ENCODE measurements at places on chromosomes 1 and 21.
A peak's percentile ranks its signal among the peaks of the same experiment; 100 is the strongest.

- no peak for DNase-seq
These were observed 14.3 kb downstream of the WDR64 start for GRCh38 chr1:241666419-241666818.

- no peak for DNase-seq
These were observed 601.2 kb downstream of the LMO4 start for GRCh38 chr1:87929906-87930305.

DNA sequence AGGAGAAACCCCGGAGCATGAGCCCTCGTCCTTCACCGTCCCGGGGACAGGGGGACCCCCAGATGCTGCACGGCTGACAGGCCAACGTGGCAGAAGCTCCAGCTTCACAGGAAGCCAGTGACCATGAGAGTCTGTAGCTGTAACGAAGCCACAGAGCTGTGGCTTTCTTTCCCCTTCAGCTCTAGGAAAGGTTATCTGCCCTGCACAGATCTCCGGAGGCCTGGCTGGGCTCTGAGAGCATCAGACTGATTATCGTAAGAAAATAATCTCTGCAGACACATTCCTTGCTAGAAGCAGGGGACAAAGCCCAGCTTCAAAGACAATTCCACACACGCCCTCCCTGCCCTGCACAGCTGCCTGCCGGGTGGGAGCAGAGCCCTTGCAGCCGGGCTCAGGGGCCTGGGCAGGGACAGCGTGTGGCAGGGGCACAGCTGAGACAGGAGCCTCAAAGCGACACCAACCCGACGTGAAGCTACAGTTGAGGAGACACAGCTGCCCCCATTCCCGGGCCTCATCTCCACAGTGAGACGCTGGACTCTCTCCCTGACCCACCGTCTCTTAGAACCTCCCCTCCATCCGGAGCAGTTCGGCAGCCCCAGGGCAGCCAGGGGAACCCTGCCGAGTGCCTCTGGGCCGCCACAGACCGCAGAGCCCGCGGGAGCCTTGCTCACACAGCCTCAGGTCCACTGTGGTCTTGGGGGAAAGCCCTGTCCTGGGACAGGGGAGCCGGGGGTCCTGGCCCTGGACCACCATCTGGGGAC is 30.6 kb downstream of the POFUT2 start:
- DNase-seq, result peak; percentile 65

DNA sequence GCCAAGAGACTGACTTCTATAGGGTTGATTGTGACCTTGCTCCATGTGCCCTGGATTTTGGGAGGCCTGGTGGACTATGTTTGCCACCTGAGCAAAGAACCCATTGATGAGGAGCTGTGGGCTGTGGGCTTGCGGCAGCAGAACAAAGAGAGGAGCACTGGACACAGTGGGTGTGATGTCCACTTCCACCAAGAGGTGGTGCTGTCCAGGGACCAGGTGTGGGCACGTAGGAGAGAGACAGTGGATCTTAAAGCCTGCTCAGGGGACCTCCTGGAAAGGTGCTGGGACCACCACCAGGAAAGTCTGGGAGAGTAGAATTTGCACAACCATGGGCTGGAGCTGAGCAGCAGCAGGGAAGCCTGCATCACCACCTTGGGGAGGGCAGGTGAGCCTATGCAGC is 106.7 kb upstream of the ETS2 start:
- DNase-seq, result no peak

- peak; percentile 59 for DNase-seq
These were observed 1.2 kb upstream of the LUZP1 start for GRCh38 chr1:23169727-23170335.

DNA sequence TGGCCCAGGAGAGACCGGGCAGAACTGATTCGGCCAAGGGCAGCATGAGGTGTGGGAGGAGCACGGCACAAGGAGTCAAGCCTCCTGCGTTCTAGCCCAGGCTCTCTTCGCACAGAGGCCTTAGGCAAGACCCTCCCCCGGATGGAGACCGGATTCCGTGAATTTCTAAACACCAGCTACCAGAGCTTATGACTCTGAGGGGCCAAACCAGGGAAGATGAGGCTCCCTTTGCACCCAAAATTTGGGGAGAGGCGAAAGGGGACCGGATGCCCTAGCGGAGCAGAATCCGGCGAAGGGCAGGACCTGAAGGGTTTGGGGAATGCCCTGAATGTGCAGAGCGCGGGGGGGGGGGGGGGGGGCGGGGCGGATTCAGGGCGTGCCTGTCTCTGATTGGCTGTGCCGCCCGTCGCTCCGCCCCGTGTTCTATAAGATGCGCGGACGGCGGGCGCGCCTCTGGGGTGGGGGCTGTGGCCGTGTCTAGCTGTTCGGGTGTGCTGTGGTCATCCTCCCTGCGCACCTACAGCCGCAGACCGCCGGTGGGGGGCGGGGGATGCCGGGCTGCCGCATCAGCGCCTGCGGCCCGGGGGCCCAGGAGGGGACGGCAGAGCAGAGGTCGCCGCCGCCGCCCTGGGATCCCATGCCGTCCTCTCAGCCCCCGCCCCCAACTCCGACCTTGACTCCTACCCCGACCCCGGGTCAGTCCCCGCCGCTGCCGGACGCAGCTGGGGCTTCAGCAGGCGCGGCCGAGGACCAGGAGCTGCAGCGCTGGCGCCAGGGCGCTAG is at the start of gene TRNP1:
Gene TRNP1 (plus strand): TSS at position 456 of the 783 bp plus-strand sequence. CDS start 95 bp downstream, at position 551.
- DNase-seq, result peak; percentile 84

GRCh38 chr1:183577897-183578465 is 12.3 kb downstream of the NCF2 start:
- DNase-seq, result no peak

DNA sequence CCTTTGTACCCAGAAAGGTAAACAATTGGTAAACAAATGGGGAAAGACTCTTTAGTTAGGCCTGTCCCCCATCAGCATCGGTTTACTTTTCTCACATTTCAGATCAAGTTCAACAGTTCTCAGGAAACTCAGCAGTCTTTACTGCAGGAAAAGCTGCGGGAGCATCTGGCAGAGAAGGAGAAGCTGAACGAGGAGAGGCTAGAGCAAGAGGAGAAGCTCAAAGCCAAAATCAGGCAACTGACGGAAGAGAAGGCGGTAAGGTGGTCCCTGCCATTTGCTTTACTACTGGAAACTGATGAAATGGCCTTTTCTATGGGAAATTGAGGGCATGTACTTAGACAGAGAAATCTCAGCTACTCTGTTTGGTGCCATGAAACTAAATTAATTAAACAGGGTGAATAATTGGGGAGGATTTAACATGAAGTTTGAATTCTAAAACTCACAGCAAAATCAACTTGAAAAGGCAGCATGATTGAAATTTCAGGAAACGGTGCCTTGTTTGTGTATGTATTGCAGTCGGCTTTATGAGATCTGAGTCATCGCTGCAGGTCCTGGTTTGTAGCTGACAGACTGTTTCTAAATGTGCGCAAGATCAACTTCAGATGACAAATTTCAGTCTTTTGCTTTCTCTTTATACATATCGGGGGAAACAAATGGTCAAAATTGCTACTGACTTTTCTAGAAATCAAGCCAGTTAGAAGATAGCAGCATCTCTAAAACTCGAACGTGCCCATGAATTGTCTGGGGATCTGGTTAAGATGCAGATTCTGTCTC is 67.9 kb upstream of the EFHD2 start:
- no peak for DNase-seq

GRCh38 chr1:193588311-193589082 is 402.1 kb upstream of the B3GALT2 start:
- DNase-seq, result peak; percentile 39

- no peak for DNase-seq
These were observed 28.9 kb upstream of the ADARB1 start for GRCh38 chr21:45045481-45045880.

DNA sequence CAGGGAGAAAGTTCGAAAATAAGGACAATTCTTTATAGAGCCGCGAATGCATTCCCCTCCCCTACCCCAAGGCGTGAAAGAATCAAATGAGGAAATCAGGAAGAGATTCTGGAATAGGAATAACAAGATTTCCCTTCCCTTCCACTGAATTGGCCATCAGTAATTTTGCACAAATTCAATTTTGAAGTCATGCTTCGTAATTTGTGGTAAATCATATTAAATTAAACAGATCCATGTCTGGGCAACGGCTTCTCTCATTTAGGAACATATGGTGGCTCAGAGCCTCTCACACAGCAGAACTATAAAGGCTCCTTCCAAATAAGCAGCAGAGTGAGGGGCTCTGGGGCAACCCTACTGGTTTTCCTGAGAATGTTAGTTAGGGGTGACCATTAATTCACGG is 152.9 kb downstream of the CLIC6 start:
- no peak for DNase-seq

GRCh38 chr21:42461185-42461520 is 34.9 kb downstream of the RSPH1 start:
- no peak for DNase-seq

DNA sequence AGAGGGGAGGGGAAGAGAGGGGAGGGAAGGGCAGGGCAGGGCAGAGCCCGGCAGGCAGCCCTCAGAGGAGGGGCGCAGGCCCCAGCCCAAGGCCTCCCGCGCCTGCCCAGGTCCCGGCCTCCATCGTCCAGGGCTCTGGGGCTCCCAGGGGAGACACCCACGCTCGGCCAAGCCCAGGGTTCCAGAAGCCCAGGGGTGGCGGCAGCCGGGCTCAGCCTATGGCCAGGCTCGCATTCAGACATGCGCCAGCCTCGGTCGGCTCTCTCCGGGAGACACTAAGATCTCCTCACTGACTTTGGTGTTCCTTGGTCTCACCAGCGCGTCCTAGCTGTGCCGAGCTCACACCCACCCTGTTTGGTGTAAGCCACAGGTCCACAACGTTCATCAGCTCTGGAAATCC is 7.1 kb upstream of the ANKRD65 start:
- no peak for DNase-seq

DNA sequence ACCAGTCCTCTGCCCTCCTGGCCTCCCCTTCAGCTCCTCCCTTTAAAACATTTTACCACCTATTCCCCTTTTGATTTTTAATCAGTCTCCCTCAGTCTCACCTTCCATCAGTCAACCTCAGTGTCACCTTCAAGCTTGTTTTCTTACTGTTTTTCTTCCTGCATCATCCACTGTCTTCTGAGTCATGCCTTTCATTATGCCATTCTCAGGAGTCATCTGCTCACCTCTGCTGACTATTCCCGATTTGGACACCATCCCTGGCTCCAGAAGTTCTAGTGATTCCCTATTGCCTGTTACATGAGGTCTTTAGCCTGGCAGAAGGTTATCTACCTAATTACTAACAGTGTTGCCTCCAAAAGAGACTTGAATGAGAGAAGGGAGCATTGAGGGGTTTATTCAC is 23.9 kb downstream of the NFASC start:
- no peak for DNase-seq

DNA sequence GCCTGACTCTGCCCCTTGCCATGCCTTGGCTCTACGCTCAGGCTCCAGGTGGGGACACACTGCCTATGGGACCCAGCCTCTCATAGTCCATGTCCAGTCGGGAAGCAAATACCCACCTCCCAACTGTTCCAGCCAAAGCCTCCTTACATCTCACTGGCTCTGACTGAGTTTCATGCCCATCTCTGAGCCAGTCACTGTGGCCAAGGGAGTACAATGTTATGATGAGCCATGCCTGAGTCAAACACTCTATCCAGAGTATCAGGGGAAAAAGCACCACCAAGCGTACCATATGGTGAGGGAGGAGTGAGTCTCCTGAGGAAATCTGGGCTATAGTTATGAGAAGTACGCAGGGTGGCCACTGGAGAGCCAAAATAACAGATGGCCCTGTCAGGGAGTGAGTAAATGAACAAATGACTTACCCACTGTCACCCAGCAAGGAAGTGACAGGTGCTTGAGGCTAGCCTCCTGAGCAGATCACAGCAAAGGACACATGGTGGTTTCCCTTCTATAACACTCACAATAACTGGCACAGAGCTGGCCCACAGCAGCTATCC is 236.6 kb upstream of the GJB5 start:
- no peak for DNase-seq

DNA sequence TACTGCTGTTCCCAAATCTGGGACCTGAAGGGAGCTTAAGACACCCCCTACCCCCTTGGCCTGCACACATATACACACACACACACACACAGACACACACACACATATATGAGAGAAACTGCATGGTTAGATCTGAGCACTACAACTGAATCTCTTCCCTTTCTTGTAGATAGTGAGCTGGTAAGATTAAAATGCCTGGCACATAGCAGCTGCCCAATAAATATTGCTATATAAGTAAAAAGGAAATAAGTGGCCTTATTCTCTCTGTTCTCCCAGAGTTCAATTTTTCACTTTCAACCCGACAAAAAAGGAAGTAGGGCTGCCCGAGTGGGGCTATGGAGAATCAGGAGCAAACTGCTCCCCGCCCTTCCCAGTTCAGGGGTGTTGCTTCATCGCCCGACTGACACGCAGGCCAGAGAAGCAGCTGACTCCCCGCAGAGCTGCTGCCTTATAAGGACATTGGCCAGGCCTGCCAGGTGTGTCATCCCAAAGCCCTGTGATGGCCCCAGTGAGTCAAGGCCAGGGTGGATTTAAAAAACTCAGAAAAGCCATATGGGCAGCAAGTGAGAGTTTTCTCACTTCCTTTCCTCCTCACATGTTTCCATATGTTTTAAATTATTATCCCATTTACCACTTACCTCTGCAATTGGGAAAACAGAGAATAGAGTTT is 106.5 kb upstream of the SLC44A3 start:
- DNase-seq, result peak; percentile 54

GRCh38 chr1:225923381-225923691 is 714 bp downstream of the PYCR2 start:
- no peak for DNase-seq

GRCh38 chr1:27526569-27527222 is 36.7 kb upstream of the WASF2 start:
- DNase-seq, result no peak

DNA sequence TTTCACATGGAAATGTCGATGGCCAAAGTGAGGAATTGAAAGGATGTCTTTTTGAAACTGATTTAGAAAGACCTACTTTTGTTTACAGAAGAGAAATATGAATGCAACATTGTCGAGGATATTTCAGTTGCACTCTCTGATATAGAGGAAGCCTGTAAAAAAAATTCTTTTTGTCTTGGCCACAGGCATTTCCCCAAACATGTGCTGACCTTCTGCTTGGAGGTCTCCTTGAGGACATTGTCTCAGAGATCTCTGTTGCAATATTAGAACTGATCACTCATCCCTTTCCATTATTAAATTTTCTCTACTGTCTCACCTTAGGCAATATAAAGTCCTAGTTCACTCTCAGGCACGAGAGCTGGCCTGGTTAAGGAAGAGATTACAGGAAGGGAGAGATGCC is 16.0 kb downstream of the S100A11 start:
- no peak for DNase-seq

DNA sequence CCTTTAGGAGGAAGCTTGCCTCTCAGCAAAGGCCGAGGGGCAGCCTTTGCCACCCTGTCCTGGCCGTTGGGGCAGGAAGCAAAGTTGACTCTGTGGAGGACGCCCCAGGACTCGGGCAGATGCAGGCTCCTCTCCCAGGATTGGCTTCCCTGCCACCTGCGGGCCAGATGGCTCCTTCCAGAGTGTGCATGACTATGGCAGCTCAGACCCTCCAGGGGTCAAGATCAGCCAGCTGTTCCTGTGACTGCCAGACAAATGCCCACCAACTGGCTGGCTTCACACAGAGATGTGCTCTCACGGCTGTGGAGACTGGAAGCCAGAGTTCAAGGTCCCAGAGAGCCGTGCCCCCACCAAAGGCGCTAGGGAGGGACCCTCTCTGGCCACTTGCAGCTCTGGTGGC is 87.0 kb upstream of the VAMP3 start:
- DNase-seq, result peak; percentile 57

- DNase-seq, result no peak
These were observed 101.7 kb downstream of the NEK7 start for GRCh38 chr1:198258491-198258890.

- peak; percentile 22 for DNase-seq
These were observed 98.8 kb upstream of the DUSP10 start for GRCh38 chr1:221840511-221841243.
